ENCODE measurements at places on chromosomes 2 and 18.

DNA sequence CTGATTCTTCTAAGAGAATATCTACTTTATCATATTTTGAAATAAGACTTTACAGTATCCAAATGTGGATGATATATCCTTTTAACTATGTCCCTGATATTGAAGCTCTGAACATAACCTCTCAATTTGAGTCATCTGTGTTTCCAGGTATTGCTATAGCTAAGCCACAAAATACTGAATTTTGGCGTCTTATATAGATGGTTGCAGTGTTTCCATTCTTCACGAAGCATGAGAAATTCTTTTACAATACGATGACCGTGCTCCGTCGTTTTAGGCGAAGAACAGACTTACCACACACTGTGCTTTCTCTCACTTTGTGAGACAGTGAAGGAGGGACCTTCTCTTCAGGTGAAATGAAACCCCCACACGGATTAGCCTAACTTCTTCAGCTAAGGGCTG, 45.3 kb downstream of the LRRFIP1 start:
- no peak for DNase-seq

GRCh38 chr2:137842430-137842829, 121.8 kb upstream of the HNMT start:
- no peak for DNase-seq

GRCh38 chr2:64601785-64602391, 51.8 kb downstream of the SERTAD2 start:
- no peak for DNase-seq

GRCh38 chr18:44811572-44812125, 131.0 kb downstream of the SETBP1 start:
- no peak for DNase-seq

DNA sequence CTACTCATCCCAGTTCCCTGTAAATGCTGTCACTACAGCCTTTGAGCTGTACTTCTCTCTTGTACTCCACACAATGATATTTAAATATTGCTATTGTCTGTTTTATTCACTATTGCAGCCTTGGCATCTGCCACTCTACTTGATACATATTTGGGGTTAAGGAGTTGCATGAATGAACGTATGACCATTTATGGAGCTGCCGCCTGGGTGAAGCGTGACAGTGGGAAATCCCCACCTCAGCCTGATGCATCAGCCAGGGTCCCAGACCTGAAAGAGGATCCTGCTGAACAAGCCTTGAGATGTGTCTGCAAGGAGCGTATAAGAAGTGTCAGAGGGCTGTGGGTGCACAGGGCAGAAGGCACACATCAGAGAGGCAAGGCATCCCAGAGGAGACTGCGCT, 39.1 kb downstream of the MRPL35 start:
- no peak for DNase-seq

- no peak for DNase-seq
These were observed 36.6 kb downstream of the CEP68 start for GRCh38 chr2:65092791-65093190.

- no peak for DNase-seq
These were observed 67.9 kb downstream of the FASTKD2 start for GRCh38 chr2:206833291-206833690.

DNA sequence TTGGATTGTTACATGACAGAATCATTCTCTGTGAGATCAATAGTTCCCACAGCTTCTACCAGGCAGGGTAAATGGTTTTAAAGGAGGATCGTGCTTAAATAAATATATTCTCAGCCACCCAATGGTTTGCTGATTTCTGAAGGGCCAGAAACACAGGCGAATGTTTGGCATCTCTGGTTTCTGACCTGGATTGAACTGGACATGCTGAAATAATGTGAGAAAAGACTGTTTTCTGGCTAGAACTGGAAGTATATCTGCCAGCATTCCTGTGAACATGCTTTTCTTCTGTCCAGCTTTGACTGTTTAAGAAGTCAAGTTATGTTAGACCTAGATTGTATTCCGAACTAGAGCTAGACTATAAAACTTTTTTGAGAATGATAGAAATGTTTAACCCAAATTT, 77.1 kb upstream of the COL3A1 start:
- DNase-seq, result no peak
